Stimulated activated CD4-positive, alpha-beta T cell treated with anti-CD3 and anti-CD28 coated beads, Interleukin-4, amount 100 ng/mL, for 1 hour (primary cell): ENCODE measurements at places on chromosomes 11 and 22.

DNA sequence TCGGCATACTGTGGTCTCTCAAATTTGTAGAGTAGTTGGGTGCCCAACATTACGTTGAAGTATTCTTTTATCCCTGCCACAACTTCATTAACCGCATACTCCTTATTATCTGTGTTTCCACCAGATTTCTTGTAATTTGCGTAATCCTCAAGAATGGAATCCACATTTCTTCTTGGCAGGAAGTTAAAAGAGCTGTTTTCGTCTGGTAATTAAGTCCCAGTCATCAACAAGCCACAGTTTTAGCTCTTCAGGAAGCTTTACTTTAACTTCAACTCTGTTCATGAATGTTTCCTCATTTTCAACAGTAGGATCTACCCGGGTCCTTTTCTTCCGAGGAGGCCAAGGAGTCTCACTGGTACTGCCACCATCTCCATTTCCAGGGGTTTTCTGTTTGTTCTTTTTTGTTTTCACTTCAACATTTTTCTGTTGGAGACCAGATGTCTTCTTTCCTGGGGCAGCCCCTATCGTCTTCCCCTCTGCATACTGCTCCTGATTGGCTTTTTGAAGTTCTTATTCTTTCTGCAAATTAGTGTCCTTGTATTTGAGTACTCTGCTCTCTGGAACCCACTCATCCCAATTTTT is 30.3 kb downstream of the PDE3B start:
- no peak for DNase-seq

DNA sequence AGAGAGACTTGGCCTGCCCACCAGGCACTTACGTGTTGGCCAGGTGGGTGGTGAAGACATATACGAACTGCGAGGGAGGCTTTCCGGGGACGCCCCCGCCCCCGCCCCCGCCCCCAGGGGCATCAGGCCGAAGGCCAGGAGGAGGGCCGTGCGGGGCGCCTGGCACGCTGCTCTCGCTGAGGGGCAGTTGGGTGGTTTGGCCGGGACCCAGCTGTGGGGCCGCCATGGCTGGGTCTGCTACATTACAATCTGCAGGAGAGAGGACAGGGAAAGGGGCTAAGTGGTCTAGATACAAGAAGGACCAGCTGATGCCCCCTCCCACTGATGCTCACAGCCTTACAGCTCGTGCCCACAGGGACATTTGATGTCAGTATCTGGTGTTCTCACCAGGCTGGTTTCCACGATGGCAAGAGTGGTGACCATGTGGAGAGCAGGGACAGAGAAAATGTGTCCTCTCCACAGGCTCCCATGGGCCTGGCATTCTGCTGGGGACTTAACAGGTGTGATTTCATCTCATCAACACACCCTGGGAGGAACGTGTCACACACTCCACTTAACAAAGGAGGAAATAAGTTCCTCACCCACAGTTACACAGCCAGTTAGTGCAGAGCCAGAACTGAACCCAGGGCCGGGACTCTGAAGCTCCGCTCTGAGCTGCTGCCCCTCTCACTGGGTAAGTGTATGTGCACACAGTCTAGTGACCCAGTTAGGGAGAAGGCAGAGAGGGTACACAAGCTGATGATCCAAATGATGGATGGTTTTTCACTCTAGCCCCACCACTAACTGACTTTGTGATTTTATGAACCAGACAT is 19.7 kb downstream of the CXCR5 start:
- no peak for DNase-seq

DNA sequence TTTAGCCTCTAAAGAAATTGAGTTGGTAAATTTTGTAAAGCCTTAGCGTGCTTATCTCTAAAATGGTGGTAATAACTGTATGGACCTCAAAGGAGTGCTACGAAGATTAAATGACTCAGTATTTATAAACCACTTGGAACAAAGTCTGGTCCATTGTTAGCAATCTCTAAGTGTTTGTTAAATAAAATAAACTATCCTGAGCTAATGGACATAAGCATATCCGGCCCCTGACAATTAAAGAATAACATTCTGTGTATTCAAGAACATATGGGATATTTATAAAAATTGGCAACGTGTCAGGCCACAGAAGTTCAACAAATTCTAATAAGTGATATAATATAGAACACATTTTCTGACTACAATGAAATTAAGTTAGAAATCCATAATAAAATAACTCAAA is 71.0 kb downstream of the MYEOV start:
- DNase-seq: no peak

GRCh38 chr11:59822989-59823566 is 12.5 kb upstream of the MRPL16 start:
- no peak for DNase-seq

GRCh38 chr11:13289081-13289480 is 11.5 kb downstream of the BMAL1 start:
- no peak for DNase-seq

DNA sequence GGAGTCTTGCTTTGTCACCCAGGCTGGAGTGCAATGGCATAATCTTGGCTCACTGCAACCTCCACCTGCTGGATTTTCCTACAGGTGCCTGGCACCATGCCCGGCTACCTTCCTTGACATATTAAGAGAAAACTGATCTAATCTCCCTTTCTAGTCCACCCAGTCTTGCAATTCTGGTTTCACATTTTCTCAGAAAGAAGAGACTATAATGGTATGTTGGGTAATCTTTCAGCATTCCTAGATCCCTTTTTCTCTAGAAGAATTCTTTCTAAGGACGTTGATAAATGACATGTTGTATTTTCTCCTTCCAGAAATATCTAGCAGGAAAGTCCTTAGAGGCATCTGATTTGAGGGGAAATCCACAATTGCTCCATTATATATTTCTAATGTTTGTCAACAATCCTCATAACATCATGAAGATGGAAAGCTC is 10.4 kb upstream of the HSPA8 start:
- DNase-seq: no peak
